HEK293T (cell line): ENCODE measurements at places on chromosomes 1 and 21.
A peak's percentile ranks its signal among the peaks of the same experiment; 100 is the strongest.

DNA sequence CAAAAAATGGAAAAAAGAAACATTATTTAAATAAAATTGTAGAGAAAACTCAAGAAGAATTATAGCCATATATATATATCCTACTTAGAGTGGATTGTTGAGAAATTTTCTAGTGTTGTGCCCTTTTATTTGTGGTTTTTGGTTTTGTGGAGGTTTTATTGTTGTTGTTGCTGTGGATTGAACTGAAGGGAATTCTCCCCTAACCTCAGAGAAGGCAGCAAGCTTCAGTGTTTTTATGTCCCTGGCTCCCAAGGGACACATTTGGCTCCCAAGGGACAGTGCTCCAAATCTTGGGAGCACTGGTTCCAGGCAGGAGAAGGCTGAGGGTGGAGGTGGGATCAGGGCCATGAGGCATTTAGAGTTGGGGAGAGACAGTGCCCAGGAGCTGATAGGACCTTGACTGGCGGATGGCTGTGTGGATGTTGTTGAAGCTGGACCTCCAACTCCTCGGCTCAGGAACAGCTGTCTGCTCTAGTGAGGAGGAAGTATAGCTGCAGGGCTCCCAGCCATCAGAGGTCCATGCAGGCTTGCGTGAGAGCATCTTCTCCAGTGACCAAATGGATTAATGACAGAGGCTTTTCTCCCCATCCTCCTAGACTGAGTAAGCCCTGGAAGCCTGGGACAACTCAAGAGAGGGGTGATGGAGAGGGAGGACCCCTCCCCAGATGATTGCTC lies 100.5 kb downstream of the TEX35 start:
- no peak for DNase-seq

- no peak for DNase-seq
Measured at GRCh38 chr1:53344921-53345838, 17.3 kb upstream of the LRP8 start.

DNA sequence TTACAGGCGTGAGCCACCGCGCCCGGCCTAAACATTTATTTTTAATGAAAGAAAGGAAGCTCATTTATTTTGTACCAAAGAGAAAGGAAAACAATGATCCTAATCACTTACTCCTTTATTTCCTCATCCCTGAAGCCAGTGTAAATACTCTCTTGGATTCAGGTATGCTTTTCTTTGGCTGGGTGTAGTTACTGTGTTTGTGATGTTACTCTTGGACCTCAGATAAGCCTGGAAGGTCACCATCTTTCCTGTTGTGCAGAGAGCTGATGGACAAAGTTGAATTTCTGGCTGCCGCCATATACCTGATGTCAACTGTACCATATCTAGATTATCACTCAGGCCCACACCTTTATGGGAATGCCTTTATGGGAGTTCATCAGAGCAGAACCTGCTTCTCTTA lies 35.4 kb upstream of the FOXE3 start:
- no peak for DNase-seq

DNA sequence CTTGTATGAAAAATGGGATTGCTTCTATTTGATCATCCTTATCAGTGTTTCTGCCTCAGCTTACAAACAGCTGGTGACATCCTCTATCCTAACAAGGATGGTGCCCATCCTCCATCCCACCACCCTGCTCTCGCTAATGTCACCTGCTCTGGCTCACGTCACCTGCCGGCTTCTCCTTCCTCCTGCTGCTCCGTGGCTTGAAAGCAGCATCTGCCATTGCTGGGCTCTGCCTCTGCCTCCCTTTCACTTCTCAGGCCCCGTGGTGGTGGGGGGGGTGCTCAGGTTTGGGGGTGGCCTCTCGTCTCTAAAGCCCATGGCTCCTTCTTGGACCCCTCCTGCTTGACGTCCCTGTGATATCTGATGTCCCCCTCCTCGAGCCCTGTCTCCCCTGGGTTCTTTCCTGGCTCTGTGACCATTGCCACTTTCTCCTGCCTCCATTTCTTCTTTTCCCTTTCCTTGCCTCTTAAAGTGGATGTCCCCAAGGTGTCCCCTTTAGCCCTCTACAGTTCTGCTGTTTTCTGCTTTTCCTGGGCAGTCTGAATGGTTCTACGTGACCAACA lies 135.5 kb upstream of the ERRFI1 start:
- DNase-seq, result no peak

DNA sequence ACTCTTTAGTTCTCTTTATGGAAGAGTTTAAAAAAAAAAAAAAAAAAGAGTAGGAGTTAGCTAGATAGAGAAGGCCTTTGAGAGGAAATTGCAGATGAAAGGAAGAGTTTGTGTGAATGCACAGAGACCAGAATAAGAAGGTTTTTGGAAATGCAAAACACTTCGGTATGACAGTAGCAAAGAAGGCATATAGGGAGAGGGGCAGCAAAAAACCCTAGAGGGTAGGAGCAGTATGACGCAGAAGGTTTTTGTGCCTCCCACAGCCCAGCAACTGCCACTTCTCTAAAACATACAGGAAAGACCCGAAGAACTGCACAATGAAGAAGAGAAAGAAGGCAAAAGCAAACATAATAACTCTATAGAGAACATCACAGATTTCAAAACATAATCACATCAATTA lies 84.3 kb downstream of the WDR64 start:
- no peak for DNase-seq

DNA sequence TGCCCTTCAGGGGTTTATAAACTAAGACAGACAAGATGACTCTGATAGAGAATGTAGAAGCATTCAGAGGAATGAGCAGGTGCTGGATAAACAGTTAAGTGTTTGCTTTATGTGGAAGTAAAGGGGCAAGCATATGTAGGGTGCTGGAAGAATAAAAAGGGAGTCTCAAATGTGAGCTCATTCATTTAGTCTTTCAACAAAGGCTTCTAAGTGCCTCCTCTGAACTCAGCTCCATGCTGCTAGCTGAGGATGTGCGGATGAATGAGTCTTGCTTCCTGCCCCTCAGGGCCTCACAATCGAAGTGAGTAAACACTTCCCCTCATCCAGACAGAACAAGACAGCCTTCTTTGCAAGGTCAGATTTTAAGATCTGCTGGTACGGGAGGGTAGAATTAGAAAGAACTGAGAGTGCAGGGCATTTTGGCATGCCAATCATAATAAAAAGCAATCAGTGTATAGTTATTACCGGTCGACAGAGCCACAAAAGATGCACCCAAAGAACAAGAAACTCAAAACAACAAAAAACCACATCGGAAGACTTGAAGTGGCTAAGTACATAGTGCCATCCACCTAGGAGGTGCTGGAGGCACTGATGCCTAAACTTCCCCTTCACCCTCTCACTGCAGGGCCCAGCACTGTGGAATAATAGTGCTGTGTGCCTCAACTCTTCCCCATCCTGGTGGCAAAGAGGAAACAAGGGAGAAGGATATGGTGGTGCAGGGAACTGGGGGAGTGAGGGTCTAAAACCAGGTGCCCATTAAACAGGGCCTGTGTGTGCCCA lies 69.8 kb downstream of the TNR start:
- no peak for DNase-seq

DNA sequence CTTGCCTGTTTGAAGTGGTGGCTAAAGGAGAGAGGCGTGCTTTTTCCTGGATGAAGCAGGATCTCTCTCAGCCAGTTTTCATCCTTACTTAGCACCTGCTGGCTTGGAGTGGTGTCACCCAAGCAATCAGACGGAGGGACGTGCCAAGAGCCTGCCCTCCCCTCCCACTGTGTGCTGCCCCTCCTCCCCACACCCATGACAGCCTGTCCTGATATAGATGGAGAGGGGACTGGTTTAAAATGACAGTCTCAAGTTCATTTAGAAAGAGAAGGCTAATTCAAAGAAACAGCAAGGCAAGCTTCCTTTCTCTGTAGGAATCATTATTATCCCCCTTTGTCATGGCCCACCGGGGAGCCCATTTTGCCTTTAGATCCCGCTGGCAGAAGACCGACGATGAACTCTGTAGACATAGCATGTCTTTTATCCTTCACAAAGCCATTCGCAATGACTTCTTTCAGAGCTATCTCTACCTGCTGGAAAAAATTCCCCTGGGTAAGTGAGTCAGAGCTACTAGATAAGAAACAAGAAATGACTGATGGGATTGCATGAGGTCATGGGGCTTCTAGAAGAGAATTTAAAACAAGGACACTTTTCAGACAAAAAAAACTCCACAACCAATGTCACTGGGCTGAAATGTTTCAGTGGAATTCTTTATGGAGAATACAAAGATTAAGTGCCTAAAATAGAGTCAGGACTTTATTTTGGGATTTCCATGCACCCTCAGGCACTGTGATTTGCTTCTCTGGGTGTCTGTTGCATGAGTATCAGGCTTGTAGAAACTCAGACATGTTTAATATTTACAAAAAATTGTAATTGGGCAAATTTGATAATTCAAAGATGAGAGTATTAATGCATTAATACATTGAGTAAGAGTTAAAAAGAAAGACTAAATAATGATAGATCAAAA lies at the start of gene NTMT2:
Gene NTMT2 (plus strand): TSS at position 190 of the 907 bp plus-strand sequence. CDS start 149 bp downstream, at position 339.
- DNase-seq, result no peak

- no peak for DNase-seq
Measured at GRCh38 chr1:167168424-167168823, 52.3 kb upstream of the POU2F1 start.

- DNase-seq, result no peak
Measured at GRCh38 chr21:33299181-33299752, 25.5 kb upstream of the IFNAR1 start.

DNA sequence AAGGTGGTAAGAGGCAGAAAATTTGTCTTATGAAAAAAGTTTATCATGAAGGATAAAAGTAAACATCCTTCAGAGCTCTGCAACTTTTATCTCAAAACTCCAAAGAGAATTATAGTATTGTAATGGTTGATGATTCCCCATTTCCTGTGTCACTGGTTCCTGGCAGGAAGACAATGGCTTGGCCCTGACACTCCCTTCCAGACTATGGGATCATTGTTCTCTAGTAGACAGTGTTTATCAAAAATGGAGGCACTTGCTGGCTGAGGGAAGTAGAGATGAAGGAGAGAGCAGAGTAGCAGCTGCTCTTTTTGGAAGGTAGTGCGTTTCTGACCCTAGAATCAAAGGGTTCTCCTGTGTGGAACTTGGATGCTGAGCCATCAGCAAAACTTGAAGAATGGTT lies 145.9 kb upstream of the ATP1B1 start:
- no peak for DNase-seq

- no peak for DNase-seq
Measured at GRCh38 chr1:63328122-63328521, 5.8 kb downstream of the FOXD3 start.

GRCh38 chr1:211492511-211493132 lies 660 bp upstream of the RD3 start:
- no peak for DNase-seq

GRCh38 chr1:194495434-194495833 lies 1309.0 kb upstream of the B3GALT2 start:
- DNase-seq, result no peak

GRCh38 chr1:196573226-196573625 lies 35.0 kb downstream of the KCNT2 start:
- no peak for DNase-seq

- no peak for DNase-seq
Measured at GRCh38 chr1:201054091-201054543, 30.6 kb upstream of the KIF21B start.

DNA sequence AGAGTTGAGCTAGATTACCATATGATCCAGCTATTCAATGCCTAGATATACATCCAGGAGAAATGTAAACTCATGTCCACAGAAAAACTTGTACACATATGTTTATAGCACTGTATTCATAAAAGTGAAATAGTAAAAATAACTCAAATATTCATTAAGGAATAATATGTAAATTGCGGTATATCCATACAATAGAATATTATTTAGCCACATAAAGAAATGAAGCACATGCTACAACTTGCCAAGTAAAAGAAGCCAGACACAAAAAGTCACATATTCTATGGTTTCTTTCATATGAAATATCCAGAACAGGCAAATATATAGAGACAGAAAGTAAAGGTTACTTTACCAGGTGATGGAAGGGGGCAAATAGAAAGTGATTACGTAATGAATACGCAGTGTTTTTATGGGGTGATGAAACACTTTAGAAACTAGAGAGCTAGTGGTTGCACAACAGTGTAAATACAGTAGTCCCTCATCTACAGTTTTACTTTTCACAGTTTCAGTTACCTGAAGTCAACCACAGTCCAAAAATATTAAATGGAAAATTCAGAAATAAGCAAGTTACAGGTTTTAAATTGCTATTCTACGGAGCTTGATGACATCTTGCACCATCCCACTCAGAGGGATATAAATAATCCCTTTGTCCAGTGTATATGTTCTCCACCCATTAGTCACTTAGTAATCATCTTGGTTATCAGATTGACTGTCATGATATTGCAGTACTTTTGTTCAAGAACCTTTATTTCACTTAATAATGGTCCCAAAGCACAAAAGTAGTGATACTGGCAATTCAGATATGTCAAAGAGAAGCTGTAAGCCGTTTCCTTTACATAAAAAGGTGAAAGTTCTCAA lies 62.3 kb downstream of the ZNF644 start:
- no peak for DNase-seq

- no peak for DNase-seq
Measured at GRCh38 chr1:108100148-108100547, 100.0 kb downstream of the SLC25A24 start.

- DNase-seq, result no peak
Measured at GRCh38 chr1:36086529-36087232, 2.0 kb upstream of the ADPRS start.

GRCh38 chr1:67771152-67771551 lies 62.1 kb downstream of the GNG12 start:
- peak; percentile 45 for DNase-seq

GRCh38 chr21:35616090-35616489 lies 444.2 kb downstream of the SETD4 start:
- DNase-seq, result no peak

DNA sequence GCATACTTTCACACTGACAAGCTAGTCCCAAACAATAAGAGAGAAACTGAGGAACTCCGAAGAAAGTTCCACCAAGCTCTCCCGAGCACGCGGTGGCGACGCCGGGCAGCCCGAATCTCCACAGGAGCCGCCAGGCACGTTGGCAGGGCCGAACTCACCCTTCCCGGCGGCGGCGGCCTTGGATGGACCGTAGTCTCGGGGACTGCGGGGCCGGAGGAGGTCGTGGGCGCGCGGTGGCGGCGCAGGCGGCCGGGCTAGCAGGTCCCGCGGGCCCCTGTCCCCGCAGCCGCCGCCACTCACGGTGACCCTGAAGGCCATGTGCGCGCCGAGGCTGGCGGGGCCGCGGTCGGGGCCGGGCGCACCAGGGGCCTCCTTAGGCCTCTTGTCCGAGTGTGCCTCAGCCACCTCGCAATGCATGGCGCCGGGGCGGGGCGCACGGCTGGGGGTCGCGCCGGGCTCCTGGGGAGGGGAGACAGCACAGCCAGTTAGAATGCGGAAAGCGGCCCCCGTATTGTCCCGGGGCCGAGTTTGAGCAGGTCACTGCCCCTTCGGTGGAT lies 1.2 kb downstream of the GLIS1 start:
- no peak for DNase-seq

DNA sequence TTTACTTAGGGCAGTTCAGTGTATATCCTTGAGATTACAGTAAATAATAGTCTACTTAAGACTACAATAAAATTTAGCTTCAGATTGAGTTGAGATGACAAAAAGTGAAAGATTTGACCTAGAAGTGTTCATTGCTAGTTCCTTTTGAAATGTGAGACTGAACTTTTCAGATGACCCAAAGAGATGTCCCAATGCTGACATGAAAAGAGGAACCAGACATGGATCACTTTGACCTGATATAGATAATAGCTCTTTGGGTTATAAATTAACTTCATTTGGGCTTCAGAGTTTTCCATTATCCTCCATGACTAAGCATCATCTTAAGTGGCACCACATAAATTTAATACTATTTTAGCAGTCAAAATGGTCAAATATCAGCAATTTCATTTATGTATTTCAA lies 25.7 kb upstream of the OR10J5 start:
- DNase-seq, result no peak
